ENCODE measurements at places on chromosomes 1 and 21.

DNA sequence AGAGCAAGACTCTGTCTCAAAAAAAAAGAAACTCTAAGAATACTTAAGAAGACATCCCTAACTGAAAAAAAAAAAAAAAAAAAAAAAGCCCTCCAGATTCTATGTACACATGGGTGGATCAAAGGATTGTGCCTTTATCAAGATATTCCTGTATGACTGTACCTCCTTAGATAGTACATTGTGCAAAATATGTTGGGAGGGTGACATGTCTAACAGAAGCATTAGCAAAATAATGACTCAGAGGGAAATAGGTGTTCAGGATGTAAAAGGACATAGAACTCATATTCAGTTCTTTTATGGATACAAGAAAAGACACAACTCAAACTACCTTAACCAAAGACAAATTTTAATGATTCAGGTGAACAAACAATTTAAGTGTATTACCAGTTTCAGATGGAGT, 269.8 kb upstream of the KAZN start:
- DNase-seq = no peak

DNA sequence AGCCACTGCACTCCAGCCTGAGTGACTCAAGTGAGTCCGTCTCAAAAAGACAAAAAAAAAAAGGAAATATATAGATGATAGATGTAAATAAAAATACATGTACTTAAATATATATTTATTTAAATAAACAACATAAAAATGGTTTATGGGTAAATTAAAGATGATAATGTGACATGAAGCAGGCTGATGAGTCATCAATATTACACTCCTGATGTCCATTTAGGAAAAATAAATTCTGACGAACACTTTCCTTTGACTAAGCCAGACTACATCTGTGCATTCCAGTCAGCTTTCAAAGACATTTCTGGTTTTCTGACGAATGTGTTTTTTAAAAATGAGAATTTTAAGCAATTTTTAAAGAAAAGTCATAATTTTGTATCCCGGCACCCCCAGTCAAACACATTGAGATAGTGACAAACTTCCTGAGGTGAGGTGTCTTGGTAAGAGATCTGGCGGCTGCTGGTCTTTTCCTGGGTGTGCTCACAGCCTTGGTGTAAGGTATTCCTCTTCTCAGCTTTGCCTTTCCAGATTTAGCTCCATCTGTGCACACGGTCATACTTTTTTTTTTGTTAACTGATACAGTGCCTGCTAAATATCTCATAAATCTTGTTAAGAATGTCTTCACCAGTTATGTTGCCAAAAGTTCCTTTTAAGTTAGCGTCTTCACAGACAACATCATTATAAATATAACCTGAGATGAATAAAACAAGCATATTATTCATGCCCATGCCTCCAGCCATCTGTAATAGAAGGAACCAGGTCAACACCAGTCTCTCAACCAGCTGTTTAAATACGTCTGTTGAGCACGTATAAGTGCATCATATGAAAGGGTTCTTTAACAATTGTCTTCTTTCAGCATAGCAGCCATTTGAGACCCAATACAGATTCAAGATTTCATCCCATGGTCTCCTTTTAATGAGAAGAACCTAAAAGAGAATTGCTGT, 214.5 kb upstream of the PLD5 start:
- DNase-seq = no peak

DNA sequence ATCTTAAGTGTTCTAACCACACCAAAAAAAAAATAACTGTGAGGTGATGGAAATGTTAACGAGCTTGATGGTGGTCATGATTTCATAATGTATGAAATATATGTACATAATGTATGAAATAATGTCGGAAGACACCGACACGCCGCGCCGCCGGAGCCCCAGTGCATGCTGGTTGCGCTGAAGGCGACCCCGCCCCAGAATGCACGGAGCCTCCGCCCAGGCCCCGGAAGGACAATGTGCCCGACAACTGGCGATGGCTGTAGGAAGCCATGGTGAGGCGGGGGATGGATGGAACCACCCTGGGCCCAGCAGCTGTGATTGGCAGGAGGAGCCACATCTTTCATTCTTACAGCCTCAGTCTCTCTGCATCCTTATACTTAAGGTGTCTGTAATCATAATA, 7.4 kb downstream of the OR2T10 start:
- no peak for DNase-seq

DNA sequence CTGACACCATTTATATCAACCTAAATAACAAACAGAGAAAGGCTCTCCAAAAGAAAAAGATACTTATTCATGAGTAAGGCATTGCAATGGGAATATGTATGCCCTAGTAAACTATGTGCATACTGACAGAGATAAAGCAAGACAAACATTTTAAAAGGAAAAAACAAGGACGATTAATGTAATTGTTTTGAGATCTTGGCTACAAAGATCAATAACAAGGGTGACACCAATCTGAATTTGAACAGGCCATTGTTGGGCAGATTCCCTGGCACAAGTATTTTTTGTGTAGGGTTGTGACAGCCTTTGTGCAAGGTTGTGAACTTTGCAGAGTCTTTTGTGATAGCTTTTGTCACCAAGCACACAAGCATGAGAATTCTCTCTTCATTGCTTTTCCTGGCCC, 85.3 kb downstream of the EDEM3 start:
- no peak for DNase-seq

DNA sequence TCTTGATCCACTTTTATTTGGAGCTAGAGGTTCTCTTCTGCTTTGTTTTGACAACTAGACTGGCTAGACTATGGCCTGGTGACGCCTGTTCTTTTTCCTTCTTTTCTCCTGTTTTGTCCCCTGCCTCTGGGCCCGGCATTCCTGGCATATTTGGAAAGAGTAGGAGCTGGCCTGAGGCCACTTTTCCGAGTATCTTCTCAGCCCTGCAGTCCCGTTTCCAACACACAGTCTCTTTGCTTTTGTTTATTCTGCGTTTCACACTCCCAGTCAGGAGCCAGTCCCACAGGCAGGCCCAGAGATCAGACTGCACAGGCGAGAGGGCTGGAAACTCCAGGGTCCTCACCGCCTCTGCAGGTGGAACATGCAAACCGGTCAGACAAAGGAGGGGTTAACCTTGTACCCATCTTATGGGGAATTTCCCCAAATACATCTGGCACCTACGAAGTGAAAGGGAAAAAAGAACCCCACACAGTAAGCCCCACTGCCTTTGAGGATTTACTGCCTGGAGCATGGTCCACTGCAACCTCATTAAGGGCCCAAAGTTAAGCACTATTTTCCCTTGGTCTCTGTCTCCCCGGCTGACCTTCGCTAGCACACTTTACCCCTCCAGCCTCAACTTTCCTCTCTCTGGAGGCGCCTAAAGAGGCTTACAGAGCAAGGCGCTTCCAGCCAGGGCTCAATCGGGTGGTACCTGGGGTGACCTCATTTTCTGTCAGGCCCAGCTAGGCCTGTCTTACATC, 141.1 kb downstream of the TOMM20 start:
- DNase-seq = peak; percentile 88

GRCh38 chr1:42788021-42788420, 3.2 kb downstream of the TMEM269 start:
- no peak for DNase-seq

- DNase-seq = no peak
Observed at GRCh38 chr1:5447503-5447960, 544.7 kb downstream of the NPHP4 start.

- DNase-seq = peak; percentile 41
Observed at GRCh38 chr21:33640697-33641351, 717 bp downstream of the CRYZL1 start.

GRCh38 chr1:62356257-62356835, 37.1 kb upstream of the KANK4 start:
- peak; percentile 30 for DNase-seq

DNA sequence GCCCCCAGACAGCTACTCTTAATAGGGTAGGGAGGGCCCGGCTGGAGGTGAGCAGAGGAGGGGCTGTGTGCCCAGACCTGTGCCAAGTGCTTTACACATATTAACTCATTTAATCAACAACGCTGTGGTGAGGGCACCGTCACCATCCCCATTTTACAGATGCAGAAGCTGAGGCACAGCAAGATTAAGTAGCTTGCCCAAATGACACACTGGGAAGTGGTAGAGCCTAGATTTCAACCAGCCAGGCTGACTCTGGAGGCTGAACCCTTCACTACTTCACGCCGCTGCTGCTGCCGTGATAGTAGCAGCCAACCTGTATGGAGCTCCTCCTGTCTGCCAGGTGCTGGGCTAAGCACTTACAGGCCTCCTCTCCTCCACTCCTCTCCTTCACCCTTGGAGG, 127.2 kb downstream of the PTPRU start:
- no peak for DNase-seq

- no peak for DNase-seq
Observed at GRCh38 chr1:110877364-110877763, 4.4 kb downstream of the CD53 start.

- no peak for DNase-seq
Observed at GRCh38 chr1:30830537-30830936, 73.0 kb upstream of the LAPTM5 start.

DNA sequence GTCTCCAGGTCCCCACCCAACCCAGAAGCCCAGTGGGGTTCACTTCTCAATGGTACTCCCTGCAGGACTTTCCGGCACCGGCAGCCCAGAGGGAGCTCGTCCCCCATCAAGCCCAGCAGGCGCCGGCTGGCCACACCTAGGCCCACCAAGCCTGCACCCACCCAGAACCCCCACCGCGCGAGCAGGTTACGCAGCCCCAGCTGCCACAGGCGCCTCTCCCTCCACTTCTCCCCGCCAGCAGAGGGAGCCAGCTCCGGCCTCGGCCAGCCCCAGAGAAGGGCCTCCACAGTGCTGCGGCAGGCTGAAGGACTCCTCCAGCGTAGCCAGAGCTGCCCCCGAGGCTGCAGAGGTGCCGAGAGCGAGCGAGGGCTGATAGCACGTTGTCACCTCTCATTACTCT, 722.3 kb downstream of the PLA2G4A start:
- DNase-seq = no peak

DNA sequence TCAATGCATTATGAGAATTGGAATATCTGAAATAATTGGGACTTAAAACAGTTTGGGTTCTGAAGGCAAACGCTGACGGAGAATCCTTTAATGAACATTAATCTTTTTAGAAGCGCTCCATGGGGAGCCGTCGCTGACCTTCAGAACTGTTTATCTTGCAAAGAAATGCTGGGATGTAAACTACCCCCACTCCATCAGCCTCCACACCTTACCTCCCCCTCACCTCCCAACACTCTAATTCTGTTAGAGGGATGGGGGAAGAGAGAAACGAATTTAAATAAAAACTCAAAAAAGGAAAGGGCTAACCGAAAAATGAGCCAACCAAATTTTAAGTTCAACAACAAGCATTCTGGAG, 44.1 kb upstream of the DNAJC6 start:
- no peak for DNase-seq

DNA sequence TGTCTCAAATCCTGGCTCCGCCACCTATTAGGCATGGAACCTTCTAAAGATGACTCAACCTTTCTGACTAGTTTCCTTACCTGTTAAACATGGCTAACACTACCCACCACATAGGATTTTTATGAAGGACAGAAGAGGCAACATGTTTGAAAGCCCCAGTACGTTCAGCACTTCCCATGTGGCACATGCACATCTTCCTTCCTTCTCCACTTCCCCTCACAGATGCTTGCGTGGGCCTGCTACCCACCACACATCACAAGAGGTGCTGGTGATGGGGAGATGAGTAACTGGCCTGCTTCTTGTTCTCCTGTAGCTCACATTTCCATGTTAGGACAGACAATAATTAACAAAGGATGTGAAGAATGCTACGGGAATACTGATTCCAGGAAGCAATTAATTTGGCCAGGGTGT, 7.1 kb downstream of the ZBTB21 start:
- DNase-seq = no peak

DNA sequence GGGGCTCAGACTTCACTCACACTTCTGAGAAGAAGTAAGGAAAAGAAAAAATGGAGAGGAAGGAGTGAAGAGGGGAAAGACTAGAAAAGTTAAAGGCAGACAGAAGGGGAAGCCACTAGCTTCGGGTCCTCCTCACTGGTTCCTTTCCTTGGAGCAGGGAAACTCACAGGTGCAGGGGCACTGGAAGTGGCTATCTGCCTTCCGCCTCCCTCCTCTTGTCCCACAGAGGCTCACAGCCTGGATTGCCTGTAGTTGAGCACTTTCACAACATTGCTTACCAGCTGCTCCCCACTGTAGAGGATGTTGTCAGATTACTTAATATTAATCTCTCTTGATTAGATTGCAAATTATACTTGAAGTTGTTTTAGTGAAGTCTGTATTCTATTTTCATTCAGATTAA, 21.6 kb upstream of the ABCA4 start:
- no peak for DNase-seq

- DNase-seq = no peak
Observed at GRCh38 chr1:71956613-71957285, 325.6 kb downstream of the NEGR1 start.

DNA sequence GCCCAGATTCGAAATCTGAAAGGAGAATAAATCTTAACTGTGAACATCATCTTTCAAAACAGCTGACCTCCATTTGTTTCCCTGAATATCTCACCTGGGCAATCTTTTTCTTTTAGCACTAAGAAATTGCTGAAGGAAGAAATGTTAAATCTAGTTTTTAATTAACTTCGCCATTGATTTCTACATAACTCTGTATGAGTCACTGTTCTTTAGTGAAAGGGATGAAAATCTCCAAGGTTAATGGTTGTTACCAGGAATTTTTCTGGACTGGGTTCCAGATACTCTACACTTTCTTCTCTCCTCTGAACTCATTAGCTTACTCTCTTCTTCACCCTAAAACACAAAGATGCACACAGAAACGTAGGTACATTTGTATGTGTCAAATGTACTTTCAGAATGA, 235.7 kb downstream of the BACH1 start:
- DNase-seq = no peak

DNA sequence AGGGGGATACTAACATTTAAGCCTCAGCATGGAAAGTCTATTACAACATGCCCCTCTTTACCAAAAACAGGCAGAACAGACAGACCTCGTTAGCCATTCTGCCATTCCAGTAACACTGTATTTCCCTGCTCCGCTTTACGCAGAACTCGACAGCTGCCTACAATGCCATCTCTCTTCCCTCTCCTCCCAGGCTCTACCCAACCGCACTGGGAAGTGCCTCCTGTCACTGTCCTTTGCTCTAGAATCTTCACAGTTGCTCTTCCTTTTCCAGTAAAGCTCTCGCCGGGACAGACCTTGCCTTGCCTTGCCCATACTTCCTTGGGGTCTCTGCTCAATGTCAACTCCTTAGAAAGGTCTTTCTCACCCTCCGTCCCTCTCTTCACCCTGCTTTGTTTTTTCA, 22.8 kb downstream of the COA6 start:
- DNase-seq = no peak

- no peak for DNase-seq
Observed at GRCh38 chr1:50424045-50424883, 1.0 kb upstream of the DMRTA2 start.

DNA sequence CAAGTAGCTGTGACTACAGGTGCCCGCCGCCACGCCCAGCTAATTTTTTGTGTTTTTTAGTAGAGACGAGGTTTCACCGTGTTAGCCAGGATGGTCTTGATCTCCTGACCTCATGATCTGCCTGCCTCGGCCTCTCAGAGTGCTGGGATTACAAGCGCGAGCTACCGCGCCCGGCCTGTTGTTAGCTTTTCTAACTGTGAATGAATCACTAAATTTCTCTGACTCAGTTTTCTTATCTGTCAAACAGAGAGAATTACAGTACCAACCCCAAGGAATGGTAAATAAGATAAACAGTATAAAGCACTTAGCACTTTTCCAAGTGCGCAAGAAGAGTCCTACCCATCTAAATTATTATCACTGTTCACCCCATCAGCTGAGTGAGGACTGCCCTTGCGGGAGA, 193.6 kb downstream of the VAV3 start:
- DNase-seq = no peak

- DNase-seq = no peak
Observed at GRCh38 chr1:113818578-113818977, 6.3 kb upstream of the RSBN1 start.
